ENCODE measurements at places on chromosomes 4 and X.
A peak's percentile ranks its signal among the peaks of the same experiment; 100 is the strongest.

DNA sequence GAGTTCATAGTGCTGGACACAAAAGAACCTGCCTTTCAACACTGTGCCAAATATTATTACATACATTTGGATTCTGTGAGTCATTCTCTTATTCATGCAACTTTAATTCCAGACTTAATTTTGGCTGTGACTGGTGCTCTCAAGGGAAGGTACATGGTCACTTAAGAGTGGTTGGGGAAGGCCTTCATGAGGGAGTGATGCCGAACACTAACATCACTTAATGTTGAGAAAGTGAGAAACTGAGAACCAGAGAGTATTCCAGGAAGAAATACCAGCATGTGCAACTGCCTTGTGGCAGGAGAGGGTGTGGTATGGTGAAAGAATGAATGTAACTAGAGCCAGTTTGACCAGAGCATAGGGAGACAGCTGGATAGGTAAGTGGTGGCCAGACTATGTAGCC, 41.5 kb upstream of the FHDC1 start:
- DNase-seq, result peak; percentile 81
- peak overlapping the region; percentile 17 for H3K27ac ChIP-seq
- H3K4me3 ChIP-seq, result no peak overlapping the region
- no peaks in the 10 kb centered on the region for H3K36me3 ChIP-seq

DNA sequence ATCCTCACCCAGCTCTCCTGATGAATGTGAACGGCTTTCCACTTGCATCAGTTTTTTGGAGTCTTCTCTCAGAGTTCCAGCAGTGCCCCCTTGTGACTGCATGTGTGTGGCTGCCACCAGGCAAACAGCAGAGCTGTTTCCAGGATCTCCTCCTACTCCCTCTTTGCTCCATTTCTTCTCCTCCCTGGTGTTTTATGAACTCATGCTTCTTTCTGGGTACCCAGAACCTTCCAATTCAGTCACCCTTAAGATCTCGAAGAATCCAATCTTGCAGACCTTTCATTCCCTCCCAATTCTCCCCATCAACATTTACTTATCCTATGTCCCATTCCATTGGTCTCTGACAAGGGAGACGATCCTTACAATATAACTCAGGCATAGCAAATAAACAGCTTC, 6.8 kb upstream of the TCEANC start:
- H3K27ac ChIP-seq, result no peak overlapping the region
- no peak overlapping the region for H3K4me3 ChIP-seq
- H3K27me3 ChIP-seq, result no peaks in the 10 kb centered on the region

- no peaks in the 10 kb centered on the region for H3K36me3 ChIP-seq
- no peak for DNase-seq
- no peaks in the 10 kb centered on the region for H3K27me3 ChIP-seq
These were observed 99.2 kb downstream of the DOCK11 start for GRCh38 chrX:118594697-118595420.

GRCh38 chr4:109952612-109953011, 39.9 kb downstream of the EGF start:
- no peaks in the 10 kb centered on the region for H3K27me3 ChIP-seq
- no peaks in the 10 kb centered on the region for H3K36me3 ChIP-seq
- no peaks in the 10 kb centered on the region for H3K4me1 ChIP-seq
- H3K27ac ChIP-seq, result no peak overlapping the region
